ENCODE measurements at places on chromosomes 3 and 15.

DNA sequence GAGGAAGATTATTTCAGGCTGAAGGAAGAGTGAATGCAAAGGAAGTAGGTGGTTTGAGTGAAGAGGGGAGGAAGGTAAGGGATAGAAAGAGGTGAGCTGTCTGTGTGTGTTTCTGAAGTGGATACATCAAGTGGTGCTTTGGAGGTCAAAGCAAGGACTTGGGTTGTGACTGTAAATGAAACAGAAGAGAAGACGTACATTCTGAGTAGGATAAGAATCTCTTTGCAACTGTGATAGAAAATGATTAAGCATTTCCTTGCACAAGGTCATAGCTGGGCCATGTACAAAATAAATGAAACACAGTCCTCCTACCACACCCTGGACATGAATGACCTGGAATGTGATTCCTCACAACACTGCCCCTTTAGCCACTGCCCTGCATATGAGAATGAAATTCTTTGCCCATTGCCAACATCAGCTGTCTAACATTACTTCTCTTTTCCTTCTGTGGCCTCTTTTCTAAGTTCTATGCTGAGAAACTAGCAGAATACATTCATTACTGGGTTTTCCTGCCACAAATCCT, 28.3 kb upstream of the MINDY4B start:
- no peak for DNase-seq

GRCh38 chr15:87733541-87733941, 523.0 kb downstream of the NTRK3 start:
- DNase-seq = no peak

- no peak for DNase-seq
Observed at GRCh38 chr3:126464494-126464893, 11.2 kb downstream of the ZXDC start.

DNA sequence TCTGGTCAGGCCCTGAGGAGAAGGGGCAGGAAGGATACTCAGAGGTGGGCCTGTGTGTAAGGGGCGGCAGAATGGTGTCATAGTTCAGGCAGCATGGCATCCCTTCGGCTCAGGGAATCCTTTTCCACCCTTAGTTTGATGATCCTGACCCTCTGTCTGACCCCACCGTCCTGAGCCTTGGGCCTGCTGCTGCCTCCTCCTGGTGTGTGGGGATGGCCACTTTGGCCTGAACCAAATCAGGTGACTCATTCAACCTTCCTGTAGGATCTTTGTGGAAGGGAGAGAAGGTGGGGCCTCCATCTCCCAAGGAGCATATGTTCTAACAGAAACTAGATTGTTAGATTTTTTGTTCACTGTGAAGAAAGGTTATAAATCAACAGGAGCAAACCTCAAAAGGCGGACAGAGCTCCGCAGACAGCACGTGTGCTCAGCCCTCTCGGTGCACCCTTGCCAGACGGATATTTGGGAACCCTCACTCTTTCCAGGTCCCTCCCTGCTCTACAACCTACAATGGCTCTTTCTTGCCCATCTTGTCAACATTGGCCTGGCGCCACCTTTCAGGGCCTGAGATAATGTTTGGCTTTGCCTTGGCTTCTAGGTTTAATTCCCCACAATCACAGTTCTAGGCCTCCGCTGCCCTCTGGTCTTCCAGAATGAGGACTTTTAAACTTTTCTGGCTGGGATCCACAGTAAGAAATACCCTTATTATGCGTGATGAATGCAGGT, 21.7 kb downstream of the THSD4 start:
- DNase-seq = no peak

GRCh38 chr15:52020221-52021085, 1.4 kb downstream of the MAPK6 start:
- no peak for DNase-seq

DNA sequence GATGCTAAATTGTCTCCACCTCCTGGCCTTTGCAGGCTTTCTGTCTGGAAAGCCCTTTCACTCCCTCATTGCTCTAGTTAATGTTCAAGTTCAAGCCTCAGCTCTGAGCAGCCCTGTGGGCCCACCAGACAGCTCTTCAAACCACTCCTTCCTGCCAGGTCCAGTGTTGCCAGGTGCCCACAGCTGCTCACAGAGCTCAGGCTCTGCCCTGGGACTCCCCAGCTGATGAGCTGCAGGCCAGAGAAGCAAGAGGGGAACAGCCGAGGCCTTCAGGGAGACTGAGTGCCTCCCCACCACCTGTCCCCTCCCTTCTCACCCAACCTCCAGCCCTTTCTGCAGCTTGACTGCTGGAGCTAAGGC, 1.3 kb upstream of the ZBTB47 start:
- DNase-seq = no peak

DNA sequence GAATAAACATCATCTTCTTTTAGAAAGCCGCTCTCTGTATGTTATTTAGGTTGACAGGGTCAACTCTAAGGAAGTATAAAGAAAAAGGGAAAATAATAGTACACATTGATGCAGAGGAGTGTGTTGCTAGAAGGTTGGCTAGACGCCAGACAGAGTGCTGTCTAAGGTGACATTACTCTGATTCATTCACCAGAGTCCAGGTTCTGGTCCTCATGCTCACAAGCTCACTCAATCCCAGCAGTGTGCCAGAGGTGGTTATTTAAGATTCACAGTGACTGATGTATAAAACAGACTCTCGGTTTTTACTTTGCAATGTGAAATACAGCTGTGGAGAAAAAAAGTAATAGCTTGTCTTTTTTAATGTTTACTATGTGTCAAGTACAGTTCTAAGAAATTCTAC, 1.7 kb downstream of the CFAP44 start:
- DNase-seq = peak; percentile 10

DNA sequence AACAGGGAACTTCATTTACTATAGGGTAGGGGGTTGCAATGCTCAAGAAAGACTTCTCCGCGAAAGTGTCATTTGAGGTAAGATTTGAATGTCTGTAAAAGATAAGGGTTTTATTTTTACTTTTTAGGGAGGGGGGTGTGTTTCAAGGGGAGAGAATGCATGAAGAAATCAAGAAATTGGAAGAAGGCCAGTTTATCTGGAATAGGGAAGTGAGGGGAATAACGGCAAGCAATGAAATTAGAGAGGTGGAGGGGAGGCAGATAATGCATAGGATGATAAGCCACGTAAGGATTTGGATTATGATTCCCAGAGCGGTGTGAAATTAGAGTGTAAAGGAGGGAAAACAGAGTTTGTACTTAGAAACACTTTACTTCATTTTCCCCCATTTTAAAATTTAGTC, 63.0 kb upstream of the MB21D2 start:
- no peak for DNase-seq

DNA sequence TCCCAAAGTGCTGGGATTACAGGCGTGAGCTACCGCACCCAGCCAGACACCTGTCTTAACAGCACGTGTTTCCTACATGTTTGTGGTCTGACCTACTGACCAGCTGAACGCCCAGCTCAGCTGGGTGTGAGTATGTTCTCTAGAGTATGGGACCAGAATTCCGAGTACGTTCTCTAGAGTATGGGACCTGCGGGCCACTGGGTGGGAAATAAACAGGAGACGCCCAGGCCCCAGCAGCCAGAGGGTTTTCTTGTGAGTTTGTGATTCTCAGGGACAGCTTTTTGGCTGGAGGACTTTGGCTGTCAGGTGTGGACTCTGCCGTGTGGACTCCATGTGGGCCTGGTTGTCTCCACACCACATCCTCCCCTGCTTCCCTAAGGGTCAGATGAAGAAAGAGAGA, 87.3 kb downstream of the CHRD start:
- no peak for DNase-seq

- no peak for DNase-seq
Observed at GRCh38 chr15:51577636-51578304, 44.8 kb downstream of the DMXL2 start.

- no peak for DNase-seq
Observed at GRCh38 chr15:78069052-78069414, 8.5 kb downstream of the TBC1D2B start.

DNA sequence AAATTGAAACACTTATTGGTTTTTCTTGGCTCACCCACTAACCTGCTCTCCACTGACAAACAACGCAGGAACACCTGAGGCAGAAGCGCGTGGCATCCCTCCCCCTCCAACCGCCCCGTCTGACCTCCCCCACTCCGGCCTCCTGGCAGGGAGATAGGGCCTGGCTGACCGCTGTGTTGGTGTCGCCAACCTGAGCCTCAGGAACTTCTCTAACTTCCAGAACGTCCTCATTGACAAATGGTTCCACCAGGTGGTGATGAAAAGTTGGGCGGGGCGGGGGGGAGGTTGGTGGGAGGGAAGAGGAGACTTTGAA, 22.8 kb downstream of the IL17RD start:
- DNase-seq = no peak

GRCh38 chr15:40274350-40275274, 8.3 kb downstream of the ANKRD63 start:
- peak; percentile 73 for DNase-seq
